ENCODE measurements at places on chromosomes 1 and 21.

DNA sequence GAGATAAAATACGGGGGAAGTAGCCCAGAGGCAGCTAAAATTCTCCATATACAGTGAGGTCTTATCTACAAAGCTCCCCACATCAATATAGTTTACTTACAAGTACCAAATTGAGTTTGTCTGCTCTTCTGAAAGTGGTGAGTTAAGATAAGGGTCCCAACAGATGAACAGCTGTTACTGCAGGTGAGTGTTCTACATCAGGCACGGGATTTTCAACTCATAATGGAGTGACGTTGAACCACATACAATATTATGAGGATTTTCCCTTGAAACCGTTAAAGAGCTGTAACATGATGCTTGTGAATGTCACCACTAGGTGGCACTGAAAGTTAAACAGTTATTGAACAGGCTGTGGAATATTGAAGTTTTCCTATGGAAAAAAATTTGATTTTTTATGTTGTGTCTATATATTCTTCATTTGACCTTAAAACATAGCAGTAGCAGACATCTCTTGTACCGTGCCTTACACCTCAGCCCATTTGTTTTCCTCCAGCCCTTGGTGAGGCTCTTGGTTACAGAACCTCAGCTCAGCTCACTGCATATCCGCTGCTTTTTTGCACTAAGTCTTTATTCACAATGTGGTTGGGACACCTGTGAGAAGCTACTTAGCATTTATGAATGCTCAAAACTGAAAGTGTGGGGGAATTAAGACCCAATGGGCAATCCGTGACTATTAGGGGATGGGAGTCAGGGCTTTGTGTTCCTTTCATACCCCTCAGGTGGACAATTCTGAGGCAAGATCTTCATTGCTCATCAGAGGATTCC lies 23.2 kb downstream of the CD1D start:
- peak; percentile 72 for DNase-seq

DNA sequence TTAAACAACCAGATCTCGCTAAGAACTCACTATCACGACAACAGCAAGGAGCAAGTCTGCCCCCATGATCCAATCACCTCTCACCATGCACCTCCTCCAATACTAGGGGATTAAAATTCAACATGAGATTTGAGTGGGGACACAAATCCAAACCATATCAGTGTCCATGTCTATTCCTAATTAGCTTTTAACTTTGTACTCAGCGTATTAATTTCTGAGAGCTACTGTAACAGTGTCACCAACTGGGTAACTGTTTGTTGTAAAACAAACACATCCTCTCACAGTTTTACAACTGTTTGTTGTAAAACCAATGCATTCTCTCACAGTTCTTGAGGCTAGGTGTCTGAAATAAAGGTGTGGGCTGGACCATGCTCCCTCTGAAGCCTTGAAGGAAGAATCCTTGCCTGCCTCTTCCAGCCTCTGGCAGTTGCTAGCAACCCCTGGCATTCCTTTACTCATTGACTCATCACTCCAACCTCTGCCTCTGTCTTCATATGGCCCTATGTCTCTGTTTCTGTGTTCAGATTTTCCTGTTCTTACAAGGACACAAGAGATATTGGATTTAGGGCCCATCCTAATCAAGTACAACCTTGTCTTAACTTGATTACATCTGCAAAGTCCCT lies 121.2 kb downstream of the LTN1 start:
- DNase-seq, result peak; percentile 42

DNA sequence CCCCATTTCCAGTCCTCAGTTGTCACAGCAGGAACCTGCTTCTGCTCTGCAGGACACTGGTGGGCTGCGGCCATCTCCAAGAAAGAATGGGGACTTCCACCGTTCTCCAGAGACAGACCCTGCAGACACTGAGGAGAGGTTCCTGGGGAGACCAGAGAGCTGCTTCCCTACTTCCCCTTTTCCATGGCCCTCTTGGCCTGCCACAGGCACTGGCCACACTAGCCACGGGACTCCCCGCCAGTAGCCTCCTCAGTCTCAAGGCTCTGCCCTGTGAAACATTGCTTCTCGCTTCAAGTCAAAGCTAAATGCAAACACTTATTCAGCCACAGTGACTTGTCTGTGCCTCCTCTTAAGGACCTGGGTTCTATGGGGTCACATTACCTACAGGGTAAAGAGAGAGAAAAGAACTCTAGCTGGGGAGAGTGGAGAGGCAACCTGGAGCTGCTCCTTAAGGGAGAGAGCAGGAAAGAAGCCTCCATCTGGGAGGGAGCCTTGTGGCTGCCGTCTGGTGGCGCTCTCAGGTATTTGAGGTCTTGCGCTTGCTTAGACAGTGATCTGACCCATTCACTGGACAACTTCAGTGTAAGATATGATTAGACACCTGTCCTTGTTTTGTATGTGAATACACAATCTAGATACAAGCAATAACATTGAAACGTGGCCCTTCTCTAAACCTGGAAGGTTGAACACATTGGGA lies 5.4 kb upstream of the SLAMF8 start:
- peak; percentile 66 for DNase-seq

GRCh38 chr1:194830387-194830786 lies 1644.0 kb upstream of the B3GALT2 start:
- no peak for DNase-seq

- DNase-seq, result peak; percentile 88
Observed at GRCh38 chr1:226034482-226034881, 28.0 kb upstream of the H3-3A start.

GRCh38 chr21:18840239-18840638 lies 436.7 kb upstream of the TMPRSS15 start:
- peak; percentile 17 for DNase-seq

DNA sequence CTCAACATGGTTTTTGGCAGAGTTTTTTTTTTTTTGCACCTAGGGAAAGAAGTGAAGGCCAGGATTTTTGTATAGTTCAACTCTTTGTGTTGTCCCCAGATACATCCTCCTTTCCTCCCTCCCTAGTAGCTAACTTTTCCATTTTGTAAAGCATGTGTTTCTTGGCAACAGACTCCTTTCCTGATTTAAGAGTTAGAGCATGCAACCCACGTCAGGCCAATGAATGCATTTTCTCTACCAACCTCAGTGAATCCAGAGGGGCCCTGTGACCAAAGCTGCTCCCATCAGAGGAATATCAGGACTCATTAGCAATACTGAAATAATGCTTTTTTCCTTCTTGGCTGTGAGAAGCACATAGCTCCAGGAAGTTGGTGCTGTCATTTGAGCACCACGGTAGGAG lies 287.2 kb downstream of the LMO4 start:
- DNase-seq, result no peak

DNA sequence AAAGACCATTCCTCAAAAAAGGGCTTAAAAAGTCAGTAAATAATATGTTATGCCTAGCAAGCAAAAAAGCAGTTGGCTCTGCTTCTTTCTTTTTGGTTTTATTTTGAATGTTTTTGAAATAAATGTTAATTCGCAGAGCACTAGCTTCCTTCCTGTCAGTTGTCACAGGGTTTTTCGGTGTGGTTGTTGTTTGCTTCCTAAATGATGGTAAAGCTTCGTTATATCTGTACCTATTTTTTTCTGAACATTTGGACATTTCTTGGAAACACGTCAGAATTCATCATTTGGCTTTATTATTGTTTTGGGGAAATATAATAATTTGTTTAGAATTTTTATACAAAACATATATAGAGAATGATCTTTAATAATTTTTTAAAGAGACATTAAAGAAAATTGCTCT lies 351.9 kb upstream of the SGIP1 start:
- DNase-seq, result no peak

DNA sequence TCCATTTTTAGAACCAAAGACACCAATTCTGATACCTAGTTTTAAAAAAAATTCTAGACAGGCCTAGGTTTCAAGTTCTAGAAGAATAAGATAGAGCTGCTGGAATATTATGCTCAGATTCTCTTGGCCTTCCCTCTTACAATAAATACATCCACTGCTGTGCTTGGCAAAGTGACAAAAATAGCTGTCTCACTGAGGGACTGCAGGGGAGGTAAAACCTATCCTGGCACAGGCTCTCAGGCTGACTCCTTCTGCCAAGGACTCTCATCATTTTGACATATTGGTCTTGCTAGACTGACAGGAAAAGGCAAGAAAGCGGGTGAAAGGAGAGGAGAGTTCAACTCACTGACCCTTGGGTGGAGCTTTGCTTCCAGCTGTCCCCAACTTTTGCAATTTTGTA lies 197.0 kb upstream of the LHX8 start:
- no peak for DNase-seq

GRCh38 chr1:202172015-202172355 lies 11.6 kb upstream of the PTPN7 start:
- no peak for DNase-seq

DNA sequence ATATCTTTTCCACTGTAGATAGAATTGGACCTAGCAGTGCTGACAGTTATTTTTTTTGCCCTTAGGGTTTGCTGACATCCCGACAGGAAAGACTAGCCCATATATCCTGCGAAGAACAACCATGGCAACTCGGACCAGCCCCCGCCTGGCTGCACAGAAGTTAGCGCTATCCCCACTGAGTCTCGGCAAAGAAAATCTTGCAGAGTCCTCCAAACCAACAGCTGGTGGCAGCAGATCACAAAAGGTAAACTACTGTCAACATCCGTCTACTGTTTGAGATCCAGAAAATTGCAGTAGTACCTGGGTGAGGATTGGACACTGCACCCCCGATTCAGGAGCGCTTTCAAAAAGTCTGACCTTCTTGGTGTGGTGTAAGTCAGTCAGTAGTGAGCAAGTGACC lies 55.8 kb downstream of the CENPF start:
- DNase-seq, result peak; percentile 40

GRCh38 chr1:61463220-61463619 lies 261.7 kb downstream of the TM2D1 start:
- no peak for DNase-seq

DNA sequence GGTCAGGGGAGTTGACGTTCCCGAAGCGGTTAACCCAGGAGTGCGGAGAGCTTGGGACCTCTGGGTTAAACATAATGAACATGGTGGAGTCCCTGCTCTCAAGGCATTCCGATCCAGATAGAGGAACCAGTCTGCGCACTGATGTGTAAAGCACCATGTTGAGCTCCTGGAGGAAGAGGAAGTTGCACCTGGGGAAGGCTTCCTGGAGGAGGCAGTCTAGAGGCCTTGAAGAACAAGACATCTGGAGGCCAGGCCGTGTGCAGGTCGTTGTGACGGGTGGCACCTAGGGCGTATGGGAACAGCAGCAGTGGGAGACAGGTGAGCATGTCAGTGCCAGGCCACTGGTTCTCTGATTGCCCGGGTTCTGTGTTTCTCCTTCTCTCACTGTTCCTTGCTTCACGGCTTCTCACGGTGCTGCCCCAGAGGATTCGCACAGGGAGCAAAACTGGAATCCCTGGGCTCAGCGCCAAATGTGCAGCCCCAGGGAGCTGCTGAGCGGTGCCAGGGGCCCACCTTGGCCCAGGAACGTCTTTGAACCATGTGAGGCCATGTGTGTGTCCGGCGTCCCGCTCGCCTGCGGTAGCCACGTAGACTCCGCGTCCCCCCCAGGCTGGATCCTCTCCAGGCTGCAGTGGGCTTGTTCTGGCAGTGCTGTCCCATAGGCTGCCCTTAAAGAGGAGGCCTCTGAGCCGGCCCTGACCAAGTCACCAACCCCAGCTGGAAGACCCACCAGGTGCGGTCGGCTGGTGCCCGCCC lies 122.9 kb upstream of the GALNT2 start:
- no peak for DNase-seq

GRCh38 chr1:197471248-197471985 lies 203.4 kb downstream of the CRB1 start:
- no peak for DNase-seq

DNA sequence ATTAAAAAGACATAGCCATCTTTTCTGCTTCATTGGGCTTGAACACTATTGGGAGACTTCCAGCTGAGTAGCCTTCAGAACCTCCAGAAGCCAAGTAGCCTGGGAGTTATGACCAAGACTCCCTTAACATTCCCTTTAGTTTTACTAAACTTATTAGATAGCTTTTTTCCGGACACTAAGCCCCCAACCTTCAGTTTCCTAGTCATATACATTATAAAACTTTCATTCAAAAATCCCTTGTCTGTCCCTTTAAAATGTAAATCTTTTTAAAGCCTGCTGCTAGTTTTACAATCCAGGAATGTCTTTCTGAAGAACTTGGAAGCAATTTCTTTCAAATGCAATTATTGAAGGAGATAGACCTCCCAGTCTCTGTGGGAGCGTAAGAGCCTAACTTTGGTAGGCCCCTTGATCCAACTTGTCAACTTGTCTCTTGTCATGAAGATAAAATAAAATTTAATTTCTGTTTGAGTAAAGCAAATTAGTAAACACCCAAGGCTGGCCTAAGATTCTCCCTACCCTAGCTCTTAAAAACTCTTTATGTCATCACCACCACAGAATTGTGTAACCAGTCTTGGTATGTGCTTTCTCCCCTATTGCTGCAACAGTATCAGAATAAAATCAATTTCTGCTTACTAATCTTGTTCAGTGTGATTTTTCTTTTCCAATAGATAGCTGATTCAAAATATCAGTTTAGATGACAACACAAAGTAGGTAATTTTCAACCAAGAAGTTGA lies 796.2 kb downstream of the PLA2G4A start:
- DNase-seq, result peak; percentile 18

DNA sequence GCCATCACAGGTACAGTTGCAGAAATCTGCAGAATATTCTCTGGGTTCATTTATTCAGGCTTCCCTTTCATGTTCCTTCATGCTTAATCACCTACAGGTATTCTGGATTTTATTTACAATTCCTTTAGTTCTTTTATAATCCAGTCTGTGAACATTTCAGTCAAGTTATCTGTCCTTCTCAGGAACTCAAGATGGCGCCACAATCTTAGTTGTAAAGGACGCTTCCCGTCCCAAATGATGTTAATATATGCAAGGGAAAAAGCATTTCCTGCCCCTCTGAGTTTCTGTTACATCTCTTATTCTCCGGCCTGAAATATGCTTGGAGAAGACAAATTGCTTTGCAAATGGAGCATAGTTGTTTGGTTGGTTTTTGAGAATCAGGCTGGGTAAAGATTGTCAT lies 19.3 kb downstream of the F3 start:
- peak; percentile 61 for DNase-seq

Data from epithelial cell of esophagus (primary cell).